ENCODE measurements at places on chromosomes 13 and 19.

DNA sequence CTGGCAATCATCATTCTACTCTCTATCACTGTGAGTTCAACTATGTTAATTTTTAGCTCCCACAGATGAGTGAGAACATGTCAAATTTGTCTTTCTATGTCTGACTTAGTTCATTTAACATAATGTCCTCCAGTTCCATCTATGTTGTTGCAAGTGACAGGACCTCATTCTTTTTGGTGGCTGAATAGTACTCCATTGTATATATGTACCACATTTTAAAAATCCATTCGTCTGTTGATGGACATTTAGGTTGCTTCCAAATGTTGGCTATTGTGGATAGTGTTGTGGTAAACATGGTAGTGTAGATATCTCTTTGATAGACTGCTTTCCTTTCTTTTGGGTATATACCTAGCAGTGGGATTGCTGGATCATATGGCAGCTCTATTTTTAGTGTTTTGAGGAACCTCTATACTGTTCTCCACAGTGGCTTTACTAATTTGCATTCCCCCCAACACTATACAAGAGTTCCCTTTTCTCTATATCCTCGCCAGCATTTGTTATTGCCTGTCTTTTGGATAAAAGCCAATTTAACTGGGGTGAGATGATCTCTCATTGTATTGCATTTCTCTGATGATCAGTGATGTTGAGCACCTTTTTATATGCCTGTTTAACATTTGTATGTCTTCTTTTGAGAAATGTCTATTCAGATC lies 124.1 kb downstream of the PCCA start:
- DNase-seq = no peak

- no peak for DNase-seq
Measured at GRCh38 chr19:16601378-16602052, 26.5 kb downstream of the MED26 start.

DNA sequence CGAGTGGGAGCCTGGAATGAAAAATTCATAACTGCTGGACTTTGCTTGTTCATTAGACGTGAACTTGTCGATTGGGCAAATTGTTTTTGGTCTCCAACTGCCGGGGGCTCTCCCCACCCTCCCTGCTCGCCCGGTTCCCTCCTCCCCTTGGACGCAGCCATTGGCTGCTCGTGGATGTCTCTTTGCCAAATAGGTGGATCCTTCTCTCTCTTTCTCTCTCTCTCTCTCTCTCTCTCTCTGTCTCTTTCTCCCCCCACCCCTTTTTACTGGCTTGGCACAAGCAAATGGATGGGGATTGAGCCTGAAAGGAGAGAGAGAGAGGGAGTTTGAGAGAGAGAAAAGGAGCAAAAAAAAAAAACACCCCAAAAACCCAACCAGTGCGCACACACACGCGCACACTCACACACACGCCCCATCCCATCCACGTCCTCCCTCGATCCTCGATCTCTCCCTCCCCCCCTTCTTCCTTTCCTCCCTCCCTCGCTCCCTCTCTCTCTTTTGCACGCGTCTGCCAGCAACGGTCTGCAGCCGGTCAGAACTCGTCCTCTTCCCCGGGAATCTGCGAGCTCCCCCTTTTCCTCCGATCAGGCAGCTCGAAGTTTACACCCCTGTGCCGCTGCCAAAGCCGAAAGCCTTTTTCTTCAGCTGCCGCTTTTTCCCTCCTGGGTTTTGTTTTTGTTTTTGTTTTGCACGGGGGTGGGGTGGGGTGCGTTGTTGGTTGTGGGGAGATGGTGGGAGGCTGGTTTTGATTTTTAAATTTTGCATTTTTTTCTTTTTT lies 27.8 kb downstream of the NFIX start:
- DNase-seq = no peak

DNA sequence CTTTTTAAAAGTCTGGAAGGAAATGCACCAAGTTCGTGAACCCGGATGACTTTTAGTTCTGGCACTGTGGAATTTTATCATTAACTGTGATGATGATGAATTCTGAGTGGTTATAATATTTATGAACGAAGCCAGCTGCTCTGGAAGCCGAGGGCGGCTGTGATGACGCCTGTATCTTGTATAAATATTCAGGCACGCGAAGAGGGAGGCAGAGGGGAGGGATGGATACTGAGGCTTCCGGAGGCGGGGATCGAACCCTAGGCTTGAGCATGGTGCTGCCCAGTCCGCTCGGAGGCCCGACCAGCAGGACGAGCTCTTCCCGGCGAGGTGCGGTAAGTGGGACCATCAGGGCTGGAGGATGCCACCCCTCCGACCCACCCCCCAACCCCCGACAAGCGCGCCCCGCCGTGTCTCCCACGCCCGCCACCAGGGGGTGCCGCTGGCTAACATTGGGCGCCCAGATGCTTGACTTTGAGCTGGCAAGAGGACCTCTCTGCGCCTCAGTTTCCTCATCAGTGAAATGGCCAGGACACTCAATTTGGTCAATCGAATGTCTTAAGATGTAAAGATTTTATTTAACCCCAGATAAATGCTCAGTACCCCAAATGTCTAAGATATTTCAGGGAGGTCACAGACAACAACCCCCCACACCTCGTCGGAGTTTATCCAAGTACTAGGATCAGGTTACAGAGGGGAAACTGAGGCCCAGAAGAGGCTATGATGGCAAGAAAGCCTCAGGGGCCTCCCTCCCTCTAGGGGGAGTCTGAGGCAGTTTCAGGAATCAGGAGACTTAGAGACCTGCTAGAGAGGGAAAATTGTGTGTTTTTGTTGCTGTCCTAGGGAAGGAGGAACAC lies 4.5 kb upstream of the RAB3A start:
- peak; percentile 65 for DNase-seq

DNA sequence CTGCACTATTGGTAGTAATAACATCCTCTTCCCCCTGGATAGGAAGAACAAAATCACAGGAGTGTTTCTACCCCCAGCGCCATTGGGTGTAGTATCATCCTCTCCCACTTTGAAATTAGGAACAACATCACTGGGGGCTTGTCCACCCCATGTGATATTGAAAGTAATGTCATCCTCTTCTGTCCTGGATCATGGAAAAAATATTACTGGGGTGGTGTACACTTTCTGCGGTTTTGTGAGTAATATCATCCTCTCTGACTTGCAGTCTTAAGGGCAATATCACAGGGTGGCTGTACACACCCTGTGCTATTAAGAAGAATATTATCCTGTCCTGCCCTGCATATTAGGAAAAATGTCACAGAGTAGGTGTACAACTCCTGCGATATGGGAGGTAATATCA lies 4.9 kb upstream of the RGCC start:
- no peak for DNase-seq

DNA sequence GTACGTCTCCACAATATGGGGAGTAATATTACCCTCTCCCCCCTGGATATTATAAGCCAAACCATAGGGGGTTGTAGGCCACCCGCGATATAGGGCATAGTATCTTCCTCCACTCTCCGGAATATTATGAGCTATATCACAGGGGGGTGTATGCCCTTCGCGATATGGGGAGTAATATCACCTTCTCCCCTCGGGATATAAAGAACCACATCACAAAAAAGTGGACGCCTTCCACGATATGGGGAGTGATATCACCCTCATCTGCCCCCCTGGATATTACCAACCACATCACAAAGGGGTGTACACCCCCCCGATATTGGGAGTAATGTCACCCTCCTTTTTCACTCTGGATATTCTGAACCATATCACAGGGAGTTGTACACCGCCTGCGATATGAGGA lies 65.5 kb upstream of the CEACAM21 start:
- no peak for DNase-seq

- DNase-seq = no peak
Measured at GRCh38 chr13:39281539-39282150, 243.4 kb downstream of the NHLRC3 start.

- DNase-seq = no peak
Measured at GRCh38 chr13:44331446-44331845, 42.2 kb upstream of the SERP2 start.

GRCh38 chr19:49632576-49632975 lies 7.4 kb downstream of the RRAS start:
- no peak for DNase-seq

DNA sequence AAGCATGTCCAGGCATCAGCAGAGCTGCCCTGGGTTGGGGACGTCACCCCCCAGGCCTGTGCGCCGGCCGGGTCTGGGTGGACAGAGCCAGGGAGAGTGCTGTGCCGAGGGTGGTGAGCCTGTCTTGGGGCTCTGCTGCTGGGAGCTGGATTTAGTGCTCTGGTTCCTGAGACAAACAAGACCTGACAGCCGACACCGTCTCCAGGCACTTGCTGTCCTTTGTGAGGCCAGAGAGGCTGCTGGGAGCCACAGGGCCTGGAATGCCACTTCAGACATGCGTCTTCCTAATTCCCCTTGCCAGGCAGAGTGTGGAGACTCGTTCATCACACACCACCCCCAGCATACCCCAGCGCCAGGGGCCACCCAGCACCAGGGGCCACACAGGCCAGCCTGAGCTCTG lies 165.8 kb downstream of the KDM4B start:
- no peak for DNase-seq

- no peak for DNase-seq
Measured at GRCh38 chr19:10823690-10824089, 12.3 kb downstream of the TMED1 start.

DNA sequence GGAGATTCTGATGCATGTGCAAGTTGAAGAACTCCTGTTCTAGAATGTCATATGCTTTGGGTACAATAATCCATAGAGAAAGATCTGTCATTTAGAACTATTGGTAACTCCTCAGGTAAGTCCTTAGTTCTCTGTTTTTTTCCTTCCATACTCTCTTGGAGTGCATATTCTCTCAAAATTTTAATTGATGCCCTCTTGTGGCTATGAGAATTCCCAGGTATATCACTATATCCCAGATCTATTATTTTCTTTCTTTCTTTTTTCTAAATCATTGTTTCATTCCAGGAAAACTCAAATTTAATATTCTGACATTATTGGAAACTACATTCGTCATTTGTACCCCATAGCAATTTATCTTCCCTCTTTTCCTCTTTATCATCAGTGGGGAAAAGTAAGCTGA lies 485.4 kb downstream of the KLF5 start:
- DNase-seq = no peak

GRCh38 chr19:41997851-41998229 lies 3.8 kb upstream of the ATP1A3 start:
- DNase-seq = no peak

DNA sequence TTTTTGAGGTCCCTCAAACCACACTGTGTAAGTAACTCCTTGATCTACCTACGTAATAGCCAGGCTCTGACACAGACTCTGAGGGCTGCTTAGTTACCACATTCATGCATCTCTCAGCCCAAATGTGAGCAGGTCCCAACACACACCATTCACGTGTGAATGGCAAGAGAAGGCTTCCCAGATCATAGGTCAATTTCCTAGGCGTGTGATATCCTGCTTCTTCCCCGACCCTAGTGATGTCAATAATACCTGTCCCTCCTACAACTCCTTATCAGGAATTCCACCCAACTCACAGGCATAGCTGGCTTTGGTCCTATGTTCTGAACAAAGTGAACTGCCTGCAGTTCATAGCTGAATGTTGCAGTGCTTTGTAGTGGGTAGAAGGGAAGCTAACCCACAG lies 334.5 kb downstream of the RFC3 start:
- no peak for DNase-seq

- DNase-seq = no peak
Measured at GRCh38 chr13:29059800-29060199, 239.7 kb downstream of the MTUS2 start.

DNA sequence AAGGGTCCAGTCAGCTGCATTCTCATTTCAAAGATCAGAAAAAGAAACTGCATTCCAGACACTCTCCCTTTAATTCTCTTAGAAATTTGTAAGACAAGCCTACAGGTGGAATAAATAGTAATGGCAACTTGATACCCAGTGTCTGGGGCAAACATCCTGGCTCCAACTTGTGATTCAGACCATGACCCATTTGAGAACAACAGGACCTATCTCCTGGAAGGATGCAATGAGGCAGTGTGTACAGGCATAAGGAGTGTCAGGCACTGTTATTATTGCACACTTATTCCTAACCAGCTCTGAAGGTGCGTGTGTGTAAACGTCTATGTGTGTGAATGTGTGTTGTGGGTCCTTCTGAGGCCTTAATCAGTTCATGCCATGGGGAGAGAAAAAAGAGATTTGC lies 13.9 kb downstream of the ERICH6B start:
- DNase-seq = no peak

DNA sequence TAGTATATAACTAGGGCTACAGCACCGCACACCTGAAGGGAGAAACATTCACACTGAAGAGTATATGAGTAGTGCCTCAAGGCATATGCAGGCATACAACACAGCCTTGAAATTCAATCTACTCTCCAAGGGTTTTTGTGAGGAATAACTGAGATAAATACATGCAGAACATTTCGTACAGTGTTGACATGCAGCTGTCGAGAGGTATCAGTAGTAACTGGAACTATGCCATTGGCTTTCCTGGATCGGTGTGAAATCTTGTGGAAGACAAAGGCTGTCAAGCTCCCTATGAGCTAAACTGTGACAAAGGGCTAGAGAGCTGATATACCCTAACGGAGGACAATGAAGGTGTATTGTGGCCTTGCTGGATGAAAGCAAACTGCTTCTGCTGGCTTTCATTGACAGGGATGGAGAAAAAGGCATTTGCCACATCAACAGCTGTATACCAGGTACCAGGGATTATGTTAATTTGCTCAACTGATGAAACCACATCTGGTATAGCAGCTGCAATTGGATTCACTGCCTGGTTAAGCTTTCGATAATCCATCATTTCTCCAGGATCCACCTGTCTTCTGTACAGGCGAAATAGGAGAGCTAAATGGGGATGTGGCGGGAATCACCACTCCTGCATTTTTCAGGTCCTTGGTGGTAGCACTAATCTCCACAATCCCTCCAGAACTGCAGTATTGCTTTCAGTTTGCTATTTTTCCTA lies 16.3 kb downstream of the MTRF1 start:
- DNase-seq = no peak

- no peak for DNase-seq
Measured at GRCh38 chr13:91576590-91576989, 178.2 kb downstream of the GPC5 start.

GRCh38 chr19:35718345-35719041 lies 690 bp downstream of the KMT2B start:
- DNase-seq = peak; percentile 60

GRCh38 chr13:100773429-100773828 lies 98.8 kb upstream of the TMTC4 start:
- DNase-seq = no peak
